ENCODE measurements at places on chromosomes 4 and X.

DNA sequence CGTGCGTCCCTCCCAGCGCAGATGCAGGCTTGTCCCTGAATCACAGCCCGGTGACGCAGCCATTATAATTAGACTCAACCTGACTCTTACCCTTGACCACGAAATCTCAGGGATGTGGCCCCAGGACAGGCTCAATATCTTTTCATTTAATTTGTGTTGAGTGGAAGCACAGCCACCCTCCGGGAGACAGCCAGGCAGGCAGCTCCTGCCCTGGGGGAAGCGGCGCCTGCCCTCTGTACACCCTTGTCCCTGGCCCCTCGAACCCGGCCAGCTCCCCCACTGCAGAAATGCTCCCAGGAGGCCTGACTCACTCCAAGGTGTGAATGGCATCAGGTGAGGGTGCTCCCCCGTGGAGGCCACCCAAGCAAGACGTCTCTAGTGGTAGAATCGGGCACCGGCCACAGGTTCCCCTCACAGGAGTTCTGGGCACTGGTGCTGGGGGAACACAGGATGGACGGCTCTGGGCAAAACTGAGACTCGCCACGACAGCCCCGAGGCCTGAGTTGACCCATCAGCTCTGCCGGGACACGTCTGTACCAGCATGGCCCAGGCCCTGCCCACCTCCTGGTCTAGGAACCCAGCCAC, 2.7 kb downstream of the CPLX1 start:
- no peak for DNase-seq

- DNase-seq: no peak
These were observed 49.3 kb downstream of the CBR4 start for GRCh38 chr4:168960716-168961115.

GRCh38 chr4:76626686-76627465, 191.8 kb downstream of the SHROOM3 start:
- DNase-seq: no peak

DNA sequence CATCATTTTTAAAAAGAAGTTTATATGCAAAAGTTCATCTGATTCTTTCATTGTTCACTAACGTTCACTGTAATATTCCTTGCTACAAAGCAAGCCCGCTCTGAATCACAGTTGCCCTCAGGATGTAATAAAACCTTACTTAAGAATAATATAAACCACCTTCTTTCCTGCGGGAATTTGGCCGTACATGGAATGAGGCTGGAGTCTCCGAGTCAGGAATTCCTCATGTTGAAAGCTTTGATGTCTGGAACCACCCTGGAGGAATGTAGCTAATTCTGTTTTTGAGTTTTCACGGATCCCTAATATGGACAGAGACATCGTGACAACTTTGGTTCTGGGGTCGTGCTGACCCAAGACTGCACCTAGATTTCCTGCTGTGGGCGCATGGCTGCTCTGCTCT, 58.5 kb downstream of the CRLF2 start:
- DNase-seq: no peak

DNA sequence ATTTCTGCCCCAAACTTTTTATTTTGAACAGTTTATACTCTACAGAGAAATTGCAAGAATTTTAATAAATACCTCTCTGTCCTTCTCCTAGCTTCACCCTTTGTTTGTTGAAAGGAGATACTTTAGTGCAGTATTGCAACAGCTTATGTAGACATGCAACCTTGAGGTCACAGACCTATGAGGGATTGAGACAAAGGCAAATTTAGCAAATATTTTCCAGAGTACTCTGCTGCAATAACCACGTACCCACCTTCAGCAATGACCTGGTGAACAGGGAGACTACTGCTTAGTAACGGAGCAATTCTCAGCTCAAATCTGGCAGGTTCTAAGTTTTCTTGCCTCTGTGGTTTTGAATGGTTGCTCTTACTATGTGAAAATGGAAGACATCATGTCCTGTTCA, 13.2 kb downstream of the FGA start:
- DNase-seq: no peak

GRCh38 chrX:56279863-56280262, 47.7 kb downstream of the KLF8 start:
- DNase-seq: no peak

- no peak for DNase-seq
These were observed 3.1 kb downstream of the DCAF16 start for GRCh38 chr4:17807446-17807845.

DNA sequence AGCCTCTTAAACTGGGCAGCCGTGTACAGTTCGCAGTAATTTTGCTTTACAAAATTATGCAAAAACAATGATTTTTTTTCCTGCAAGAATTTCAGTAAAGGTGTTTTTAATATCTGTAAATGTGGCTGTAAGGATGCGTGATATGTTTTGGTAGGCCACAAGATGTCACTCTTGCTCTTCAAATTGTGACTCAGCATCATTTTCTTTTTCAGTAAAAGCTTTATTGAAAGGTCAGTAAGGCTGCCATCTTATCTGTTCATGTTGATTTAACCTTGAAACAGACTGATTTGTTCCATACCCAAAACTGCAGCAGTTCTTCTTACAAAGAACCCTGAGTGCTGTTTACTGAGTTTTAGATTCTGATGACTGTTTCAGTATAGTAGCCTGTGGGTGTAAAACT, 39.9 kb downstream of the TXLNG start:
- DNase-seq: peak; percentile 29

- DNase-seq: no peak
These were observed 2.2 kb upstream of the GPR78 start for GRCh38 chr4:8577972-8578371.

DNA sequence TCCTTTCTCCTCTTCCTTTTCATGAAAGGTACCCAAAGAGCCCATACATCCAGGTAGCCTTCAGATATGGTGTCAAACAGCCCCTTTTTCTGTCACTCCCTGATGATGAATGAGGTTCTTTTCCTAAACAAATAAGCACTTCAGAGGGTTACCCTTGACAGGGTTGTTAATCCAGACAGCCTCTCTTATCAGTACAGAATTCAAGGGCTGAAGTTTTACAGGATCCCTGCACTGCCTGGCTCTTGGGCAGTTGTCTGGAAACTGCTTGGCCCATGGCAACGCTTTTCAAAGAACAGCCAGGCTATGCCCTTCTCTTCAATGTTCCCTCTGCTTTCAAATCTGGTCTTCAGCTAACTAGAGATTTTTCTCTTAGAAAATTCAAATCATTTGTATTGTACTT, 352.6 kb upstream of the FAM241A start:
- no peak for DNase-seq

DNA sequence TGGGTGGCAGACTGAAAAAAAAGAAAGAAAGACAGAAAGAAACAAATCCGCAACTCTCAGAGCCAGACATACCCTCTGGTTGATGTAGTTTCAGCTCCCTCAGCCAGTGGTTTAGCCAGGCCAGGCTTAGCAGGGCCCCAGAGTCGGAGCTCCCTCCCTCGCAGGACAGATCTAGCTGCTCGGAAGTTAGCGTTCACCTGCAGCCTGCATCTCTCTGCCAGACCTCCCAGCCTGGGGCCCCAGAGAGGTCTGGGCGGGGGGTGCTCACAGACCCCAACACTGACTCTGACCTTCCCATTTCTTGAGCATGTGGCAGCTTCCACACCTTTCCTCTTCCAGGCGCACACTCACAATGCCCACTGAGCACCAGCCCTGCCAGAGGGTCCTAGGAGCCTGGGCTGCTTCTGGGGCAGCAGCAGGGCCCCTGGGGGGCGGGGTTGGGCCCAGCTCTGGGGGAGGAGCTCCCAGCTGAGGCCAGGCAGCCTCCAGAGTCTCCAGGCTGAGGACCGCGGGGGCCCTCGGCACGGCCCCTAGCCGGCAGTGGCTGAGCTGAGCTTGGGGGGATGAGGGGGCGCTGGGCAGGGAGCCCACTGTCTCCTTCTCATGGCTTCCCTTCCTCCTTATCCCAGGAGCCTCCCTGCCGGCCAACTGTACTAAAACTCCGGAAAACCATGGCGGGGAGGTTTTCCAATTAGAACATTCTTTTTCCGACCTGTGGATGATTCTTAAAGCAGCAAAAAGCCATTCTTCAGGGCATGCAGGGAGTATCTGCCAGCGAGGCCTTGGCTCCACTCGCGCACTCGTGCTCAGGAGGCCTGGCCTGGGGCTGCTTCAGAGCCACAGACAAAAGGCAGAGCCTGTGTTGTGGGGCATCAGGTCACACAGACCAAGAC, 4.6 kb upstream of the ZNF185 start:
- no peak for DNase-seq

DNA sequence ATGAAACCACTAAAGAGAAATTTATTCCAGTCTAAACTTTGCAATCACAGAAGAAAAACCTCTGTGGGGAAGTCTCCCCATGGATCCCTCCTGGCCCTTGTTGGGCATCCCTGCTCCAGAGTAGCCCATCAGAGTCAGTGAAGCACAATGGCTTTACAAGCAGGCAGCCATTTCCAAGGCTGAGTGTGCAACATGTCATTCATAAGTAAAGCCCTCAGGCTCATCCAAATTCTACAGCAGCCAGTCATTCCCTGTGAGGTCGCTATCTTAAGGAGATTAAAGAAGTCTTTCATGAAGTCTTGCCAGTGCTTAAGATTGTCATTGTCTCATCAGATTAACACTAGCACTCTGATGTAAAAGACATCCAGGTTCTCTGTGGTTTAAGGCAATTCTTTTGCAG, 17.0 kb upstream of the MAPK10 start:
- DNase-seq: no peak

DNA sequence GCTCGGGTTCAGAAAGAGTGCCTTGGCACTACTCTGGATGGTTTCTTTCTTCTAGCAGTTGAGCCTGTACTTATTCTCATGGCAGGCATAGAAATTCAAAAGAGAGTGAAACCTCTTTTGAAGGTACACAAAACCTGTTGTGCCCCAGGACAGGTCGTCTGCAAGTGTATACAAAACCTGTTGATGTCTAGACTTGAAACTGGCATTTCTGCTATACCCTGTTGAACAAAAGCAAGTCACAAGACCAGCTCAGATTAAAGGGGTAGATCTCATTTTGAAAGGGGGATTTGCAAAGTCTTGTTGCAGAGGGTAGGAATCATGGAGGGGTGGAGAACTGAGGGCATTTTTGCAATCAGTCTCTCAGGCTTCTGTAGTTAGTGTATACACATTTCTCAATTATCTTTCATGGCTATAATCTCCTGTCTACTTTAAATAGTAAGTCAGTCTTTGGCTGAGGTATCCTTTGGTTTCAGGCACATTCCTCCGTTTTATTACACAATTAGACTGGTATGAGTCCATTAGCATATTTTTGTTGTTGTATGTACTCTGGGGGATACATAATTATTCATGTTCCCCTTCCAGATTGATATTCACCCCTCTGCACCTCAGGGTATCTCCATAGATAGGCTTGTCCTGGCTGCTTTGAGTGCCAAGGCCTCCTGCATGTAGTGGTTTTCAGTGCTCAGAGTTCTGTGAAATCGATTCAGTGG, 251.4 kb downstream of the DTHD1 start:
- no peak for DNase-seq

GRCh38 chr4:165813606-165814005, 59.4 kb upstream of the TLL1 start:
- no peak for DNase-seq

GRCh38 chr4:159702200-159702599, 599.3 kb downstream of the RAPGEF2 start:
- DNase-seq: no peak

DNA sequence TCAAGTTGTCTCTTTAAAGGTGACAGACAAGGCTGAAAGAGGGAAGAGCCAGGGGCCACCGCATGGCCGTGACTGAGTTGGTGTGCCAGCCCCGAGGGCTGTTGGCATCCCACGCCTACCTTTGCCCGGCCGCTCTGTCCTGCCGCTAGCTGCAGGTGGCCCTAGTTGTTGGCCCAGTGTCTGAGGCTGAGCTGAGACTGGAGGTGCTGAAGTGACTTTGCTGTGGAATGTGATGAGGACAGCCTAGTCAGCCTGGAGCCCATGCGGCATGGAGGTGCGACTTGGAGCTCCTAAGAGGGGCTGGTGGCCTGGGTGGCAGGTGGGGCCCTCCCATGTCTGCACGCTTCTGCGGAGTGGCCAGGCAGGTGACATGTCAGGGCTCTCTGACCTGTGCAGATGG, 6.6 kb downstream of the TADA2B start:
- DNase-seq: no peak

DNA sequence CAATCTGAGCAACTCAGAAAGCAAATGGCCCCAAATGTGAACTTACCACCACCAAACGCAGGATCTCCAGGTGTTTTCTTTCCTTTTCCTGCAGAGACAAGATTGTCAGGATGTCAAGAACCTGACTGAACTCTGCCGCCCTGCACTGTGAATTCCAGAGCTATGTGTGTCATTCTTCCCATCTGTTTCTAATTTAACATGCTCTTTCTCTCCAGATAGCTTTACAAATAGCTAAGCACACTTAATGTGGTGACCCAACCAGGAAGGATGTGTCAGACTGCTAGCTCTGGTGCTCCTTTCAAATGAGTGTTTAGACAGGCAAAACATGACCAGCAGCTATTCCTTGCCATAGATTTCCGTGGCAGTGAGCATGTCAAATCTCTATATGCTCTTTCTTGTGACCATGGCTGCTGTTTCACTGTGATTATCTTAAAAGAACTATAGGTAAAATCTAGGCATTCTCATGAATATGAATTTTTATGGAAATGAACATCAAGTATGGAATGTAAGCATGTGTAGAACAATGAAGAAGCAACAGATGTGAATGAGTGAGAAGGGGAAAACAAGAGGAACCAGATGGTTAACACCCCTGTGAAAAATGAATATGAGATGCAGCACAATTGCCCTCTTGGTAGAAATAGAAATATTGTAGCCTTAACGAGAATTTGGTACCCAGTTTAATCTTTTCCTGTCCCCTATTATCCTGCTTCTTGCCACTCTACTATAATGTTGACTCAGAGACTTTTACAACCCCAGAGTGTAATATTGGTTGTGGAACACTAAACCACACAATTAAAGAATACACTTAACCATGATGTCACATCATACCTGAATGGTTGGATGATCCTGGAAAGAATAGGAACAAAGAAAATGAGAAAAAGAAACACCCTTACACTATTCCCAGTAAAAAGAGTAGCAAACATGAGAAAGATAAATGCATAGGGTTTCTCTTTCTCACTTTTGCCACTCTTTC, 247.8 kb upstream of the DKK2 start:
- DNase-seq: no peak

DNA sequence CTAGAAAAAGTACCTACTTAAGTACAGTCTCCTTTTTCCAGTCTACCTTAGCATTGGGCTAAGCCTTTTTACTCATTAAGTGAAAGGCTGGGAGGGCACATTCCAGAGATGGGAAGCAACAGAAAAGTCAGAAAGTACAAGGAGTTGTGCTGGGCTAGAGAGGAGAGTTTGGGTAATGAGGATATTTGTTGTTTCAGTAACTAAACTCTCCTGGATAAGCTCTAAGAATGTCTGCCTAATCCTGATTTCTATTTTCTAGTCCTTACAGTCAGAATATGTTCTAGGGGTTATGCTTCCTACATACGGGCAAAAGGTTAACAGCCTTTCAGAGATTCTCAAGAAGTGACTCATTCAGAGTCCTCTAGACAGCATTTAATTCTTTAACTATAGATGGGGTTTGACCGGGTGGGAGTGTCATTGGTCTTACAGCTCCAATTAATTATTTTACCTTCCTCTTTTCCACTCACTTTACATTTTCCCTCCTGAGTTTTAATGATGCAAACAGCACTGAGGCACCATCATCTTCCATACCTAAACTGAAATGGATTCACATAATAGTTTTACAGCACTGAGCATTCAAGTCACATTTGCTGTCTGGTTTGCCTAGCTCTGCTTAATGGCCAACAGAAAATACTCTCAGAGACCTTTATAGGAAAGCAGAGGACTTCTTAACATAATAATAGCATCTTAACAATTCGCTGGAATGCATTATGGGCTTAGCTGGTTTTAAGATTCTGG, 42.9 kb downstream of the USP26 start:
- no peak for DNase-seq

Measured in NCI-H1694 (cell line).